Stimulated activated CD8-positive, alpha-beta memory T cell treated with anti-CD3 and anti-CD28 coated beads, Interleukin-7, amount 100 ng/mL, for 1 hour (primary cell): ENCODE measurements at places on chromosomes 7 and 10.

- no peak for DNase-seq
Observed at GRCh38 chr10:72782649-72783330, 90.8 kb downstream of the MCU start.

DNA sequence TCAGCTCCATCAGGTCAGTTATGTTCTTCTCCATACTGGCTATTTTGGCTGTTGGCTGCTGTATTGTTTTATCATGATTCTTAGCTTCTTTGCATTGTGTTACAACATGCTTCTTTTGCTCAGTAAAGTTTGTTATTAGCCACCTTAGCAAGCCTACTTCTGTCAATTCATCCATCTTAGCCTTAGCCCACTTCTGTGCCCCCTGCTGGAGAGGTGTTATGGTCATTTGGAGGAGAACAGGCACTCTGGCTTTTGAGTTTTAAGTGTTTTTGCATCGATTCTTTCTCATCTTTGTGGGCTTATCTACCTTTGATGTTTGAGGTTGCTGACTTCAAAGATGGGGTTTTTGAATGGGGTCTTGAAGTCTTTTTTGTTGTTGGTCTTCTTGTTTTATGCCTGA, 204.6 kb upstream of the FOXP2 start:
- no peak for DNase-seq

DNA sequence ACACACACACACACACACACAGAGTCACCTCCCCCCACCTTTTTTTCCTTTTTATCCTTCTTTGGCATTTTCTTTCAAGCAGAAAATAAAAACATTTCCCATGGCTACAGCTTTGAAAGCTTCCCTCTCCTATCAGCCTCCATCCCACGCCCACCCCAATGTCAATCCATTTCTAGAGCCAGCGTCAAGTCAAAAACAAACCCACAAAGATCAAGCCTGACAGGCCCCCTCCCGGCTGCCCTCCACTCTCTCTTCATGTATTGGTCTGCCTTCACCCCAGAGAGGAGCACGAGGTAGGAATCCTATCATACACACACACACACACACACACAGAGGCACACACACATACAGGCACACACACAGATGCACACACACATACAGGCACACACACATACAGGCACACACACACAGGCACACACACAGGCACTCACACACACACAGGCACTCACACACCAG, 8.0 kb upstream of the TNRC18 start:
- no peak for DNase-seq

DNA sequence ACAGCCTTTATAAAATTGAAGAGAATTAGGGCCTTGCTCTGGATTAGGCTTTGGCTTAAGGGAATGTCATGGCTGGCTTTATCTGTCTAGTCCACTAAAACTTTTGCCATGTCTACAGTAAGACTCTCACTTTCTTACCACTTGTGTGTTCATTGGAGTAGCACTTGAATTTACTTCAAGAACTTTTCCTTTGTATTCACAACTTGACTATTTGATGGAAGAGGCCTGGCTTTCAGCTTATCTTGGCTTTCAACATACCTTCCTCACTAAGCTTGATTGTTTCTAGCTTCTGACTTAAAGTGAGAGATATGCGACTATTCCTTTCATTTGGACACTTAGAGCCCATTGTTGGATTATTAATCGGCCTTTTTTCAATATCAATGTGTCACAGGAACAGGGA, 96.1 kb downstream of the TPST1 start:
- no peak for DNase-seq

GRCh38 chr10:25405871-25406270, 231.1 kb downstream of the GPR158 start:
- DNase-seq: no peak

DNA sequence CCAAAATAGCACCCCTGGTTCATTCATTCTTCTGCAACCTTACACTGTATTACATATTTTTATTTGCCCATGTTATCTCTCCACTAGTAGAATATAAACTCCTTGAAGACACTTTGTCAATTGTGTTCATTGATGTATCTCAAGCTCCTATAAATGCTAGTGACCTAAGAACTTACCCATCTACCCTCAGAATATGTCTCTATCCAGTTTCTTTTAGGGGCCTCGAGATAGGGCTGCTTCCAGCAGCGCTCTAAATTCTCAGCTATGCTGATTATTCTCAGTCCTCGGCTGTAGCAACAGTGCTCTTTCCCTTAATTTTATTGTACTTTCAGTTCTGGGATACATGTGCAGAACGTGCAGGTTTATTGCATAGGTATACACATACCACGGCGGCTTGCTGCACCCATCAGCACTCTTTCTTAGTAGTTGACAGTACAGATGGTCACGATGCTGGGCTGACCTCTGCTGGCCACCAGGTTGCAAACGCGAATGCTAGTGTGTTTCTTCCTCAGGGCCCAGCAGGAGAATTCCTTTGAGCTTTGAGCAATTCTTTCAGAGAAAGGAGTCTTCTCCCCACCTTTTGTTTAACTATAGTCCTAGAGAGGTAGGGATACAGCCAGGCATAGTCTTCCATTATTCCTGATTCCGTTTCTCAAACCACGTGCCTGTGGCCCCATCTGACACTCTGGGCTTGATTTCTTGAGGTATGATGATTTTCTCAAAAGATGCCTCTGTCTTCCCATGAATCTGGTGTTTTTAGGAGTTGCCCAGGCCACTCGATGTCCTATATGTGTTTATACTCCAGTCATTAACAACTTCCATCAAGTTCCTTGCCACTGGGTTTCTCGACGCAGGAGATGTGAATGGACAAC, 49.1 kb upstream of the CDC14C start:
- DNase-seq: no peak

DNA sequence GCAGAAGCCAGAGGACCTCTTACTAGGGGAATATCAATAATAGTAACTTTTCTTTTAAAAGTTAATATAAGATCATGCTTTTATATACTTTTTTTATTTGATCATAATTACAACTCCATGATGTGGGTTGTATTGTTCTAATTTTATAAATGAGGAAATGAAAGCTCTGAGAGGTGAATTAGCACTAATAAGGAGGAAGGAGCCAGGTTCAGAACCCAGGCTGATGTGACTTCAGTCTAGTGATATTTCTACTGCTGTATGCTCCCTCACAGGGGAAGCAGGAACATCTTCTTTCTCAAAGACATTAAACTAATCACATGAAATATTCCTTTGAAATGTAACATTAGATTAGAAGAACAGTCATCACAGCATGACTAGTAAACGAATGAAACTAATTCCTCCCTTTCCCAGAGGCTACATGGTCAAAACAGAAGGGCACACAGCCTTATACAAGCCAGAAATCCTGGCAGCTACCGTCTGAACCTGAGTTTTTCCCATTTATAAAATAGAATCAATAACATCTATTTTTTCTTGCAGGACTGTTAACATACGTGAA, 81.4 kb upstream of the GJD4 start:
- no peak for DNase-seq

- DNase-seq: no peak
Observed at GRCh38 chr10:130242513-130242912, 106.3 kb downstream of the GLRX3 start.

GRCh38 chr7:135774284-135774683, 25.7 kb upstream of the FAM180A start:
- no peak for DNase-seq

- DNase-seq: no peak
Observed at GRCh38 chr7:91582799-91583477, 297.6 kb downstream of the MTERF1 start.

DNA sequence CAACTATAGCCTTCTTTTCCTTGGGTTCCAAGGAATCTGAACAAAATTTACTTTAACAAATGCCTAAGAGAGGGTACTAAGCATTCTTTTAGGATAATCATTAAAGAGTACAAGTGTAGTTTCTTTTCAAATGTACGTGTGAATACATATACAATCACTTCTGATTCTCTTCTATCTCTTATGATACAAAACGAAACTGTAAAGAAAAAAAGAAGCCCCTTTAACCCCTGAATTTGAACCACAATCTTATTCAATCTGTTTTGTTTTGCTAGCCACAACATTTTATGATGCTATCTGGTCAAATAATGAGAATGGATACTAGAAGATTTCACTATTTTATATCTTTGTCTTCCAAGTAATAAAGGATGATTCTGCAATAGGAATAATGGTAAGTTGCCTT, 48.7 kb downstream of the SIRT1 start:
- no peak for DNase-seq

DNA sequence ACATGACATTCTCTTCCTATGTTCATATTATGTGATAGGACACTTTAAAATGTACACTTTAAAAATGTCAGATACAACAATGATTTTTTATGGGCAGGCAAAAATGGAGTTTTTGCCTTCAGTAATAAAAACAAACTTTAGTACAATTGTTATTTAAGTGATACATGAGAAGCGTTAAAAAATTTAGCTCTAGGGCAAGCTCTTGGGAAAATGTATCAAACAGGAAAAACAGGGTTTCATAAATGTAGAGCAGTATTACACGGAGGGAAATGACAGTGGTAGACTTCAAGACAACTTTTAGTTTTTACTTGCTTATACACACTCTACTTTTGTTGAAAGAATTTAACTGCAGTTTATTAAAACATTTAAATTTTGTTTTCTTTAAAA, 1.5 kb downstream of the FHIP2A start:
- DNase-seq: no peak

DNA sequence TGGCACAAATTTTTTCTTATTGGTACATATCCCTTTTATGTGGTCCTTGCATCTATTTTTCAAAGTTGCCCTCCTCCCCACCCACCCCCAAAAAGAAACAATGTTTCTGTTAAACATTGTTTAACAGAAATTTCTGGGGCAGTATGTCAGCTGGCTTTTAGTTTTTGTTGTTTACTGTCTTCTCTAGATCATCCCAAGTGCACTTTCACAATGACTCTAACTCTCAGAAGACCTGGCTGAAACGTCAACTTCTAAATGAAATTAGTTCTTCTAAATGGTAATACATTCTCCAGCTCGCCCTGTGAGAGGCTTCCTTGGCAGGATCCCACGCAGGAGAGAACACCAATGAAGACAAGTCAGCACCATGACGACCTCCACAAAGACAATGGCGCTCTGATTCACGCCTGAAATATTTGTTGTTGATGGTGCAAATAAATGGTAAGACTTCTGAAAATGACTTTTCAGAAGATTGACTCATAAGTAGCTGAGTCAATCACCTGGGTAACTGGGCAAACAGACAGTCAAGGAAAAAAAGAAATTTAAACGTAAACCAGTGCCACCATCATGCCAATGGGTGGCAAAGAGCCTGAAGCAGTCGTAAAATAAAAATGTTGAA, 293.7 kb downstream of the FZD1 start:
- no peak for DNase-seq

- DNase-seq: no peak
Observed at GRCh38 chr10:17533731-17534130, 79.3 kb upstream of the ST8SIA6 start.

- no peak for DNase-seq
Observed at GRCh38 chr7:7569081-7569527, 2.4 kb downstream of the MIOS start.

DNA sequence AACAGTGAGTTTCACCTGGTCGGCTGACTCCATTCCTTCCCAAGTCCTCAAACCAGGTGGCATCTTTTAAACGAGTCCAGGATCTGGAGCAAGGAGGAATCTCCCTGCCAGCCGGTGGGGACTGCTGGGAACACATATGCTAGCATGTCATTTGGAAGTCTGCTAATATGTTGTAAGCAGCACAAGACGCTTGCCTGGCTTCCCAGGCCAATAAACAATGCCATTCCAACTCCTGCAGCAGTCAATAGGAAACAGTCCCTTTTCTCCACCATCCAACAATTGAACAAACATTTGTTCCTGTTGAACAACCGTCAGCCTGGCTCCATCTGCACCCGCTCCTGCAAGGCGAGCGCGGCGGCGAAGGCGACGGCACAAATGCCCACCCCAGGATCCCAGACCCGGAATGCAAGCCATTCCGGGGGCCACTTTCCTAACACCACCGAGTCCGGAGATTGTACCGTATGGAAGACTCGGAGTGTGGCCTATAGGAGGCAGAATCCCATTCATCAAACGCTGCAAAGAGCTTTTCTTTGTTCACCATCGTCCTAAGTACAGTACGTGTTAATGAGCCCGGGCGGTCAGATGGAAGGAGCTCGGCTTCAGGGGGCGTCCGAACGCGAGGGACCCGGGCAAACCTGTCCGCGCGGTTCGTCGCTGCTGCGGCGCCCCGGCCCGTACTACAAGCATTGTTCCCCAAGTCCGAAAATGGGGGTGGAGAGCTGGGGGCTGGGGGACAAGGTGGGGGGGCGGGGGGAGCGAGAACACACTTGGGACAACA, 1.6 kb downstream of the FAM53B start:
- DNase-seq: no peak

- DNase-seq: no peak
Observed at GRCh38 chr10:77800738-77801266, 125.8 kb downstream of the DLG5 start.

GRCh38 chr7:46145412-46145811, 224.3 kb upstream of the IGFBP3 start:
- no peak for DNase-seq

GRCh38 chr10:73584737-73585136, 6.4 kb downstream of the USP54 start:
- no peak for DNase-seq

- DNase-seq: no peak
Observed at GRCh38 chr7:151491859-151492258, 27.8 kb downstream of the RHEB start.

DNA sequence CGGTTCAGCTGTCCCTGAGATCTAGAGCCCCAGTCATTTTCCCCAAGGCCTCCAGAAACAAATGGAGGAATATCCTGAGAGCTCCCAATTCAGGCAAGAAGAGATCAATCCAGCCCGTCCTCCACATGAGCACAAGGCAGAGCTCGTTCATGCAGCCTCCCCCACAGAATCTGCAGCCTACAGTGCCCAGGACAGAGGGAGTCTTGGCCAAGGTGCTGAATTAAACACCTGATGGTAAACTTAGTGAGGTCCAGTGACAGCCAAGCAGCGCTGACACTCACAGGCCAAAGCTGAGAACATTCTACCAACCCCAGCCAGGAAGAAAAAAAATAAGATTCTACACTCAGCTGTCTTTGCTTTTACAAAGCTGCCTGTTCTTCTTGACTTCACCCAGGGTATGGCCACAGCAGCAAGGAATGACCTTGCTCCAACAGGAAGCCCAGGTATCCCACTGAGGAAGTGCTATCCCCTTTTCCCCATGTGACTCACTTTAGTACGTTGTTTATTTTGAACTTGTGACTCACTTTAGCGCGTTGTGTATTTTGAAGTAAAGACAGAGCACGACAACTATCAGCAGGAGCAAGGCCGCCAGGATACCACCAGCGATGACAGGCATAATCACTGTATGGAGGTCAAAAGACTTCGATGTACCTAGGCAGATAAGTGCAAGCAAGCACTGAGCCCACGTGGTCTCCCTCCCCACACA, 4.4 kb upstream of the CUZD1 start:
- no peak for DNase-seq

DNA sequence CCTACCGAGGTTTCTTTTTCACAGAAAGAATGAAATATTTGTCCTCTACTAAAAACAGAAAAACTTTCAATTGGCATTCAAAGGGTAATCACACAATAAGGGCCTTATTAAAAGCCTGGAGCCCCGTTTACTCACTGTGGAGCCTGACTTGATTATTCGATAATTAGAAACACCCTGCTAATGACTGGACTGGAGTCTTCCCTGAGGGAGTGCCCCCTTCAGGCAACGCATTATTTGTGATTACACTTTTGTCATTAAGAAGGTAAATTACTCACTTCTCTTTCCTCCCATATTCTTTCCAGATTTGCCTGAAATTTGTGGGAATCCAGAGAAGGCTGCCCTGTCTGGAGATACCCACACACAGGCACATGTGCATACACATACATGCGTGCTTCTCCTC, 444.2 kb upstream of the NPVF start:
- no peak for DNase-seq
